ENCODE measurements at places on chromosomes 7 and 10. TPM values are rescaled to one million over a fixed set of nuclear protein-coding genes. Genes with fewer than 3 reads are reported as not detected.

NUTM2E gene
- polyA plus RNA-seq, result 0.22 TPM

DGKI gene
- polyA plus RNA-seq, result 1.3 TPM

LSM8 gene
- 47.2 TPM for polyA plus RNA-seq

PTPRE gene
- polyA plus RNA-seq, result 0.12 TPM

TPK1 gene
- 1.2 TPM for polyA plus RNA-seq

ZNF239 gene
- 5.8 TPM for polyA plus RNA-seq

TBX20 gene
- not detected for polyA plus RNA-seq

ITPRID1 gene
- polyA plus RNA-seq, result not detected

HECW1 gene
- 2.1 TPM for polyA plus RNA-seq

CLCN1 gene
- not detected for polyA plus RNA-seq

AKR1C4 gene
- polyA plus RNA-seq, result not detected

CTAGE4 gene
- 0.98 TPM for polyA plus RNA-seq

IRF5 gene
- polyA plus RNA-seq, result 0.36 TPM

ZNF12 gene
- polyA plus RNA-seq, result 15.5 TPM

SEPTIN7 gene
- 319 TPM for polyA plus RNA-seq

PDGFA gene
- 17.4 TPM for polyA plus RNA-seq

DNA sequence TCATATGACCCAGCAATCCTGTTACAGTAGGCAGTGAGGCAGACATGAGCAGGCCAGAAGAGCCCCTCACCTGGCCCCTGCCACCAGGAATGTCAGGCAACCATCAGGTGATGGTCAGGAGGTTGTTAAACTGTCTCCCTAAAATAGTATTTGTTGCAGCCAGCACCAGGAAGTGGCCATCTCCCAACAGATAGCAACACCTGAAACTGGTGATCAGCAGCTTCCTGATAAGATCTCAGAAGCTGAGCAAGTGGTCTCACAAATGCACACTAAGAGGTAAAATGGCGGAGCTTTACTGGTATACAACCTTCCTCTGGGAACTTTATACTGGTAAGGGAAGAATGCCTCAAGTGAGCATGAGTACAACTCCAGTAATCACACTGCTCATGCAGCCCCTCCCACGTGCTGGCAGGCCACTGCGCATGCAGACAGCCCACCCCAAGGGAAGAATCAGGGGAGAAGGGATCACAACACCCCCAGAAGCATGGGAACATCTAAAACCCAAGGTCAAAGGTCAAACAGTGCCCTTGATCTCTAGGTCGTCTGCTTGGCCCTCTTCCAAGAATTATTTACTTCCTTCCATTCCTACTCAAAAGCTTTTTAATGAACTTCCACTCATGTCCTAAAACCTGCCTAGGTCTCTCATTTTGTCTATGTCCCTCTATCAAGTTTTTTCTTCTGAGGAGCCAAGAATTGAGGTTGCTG lies 133.5 kb downstream of the DOCK4 start:
- no peak for DNase-seq

DNA sequence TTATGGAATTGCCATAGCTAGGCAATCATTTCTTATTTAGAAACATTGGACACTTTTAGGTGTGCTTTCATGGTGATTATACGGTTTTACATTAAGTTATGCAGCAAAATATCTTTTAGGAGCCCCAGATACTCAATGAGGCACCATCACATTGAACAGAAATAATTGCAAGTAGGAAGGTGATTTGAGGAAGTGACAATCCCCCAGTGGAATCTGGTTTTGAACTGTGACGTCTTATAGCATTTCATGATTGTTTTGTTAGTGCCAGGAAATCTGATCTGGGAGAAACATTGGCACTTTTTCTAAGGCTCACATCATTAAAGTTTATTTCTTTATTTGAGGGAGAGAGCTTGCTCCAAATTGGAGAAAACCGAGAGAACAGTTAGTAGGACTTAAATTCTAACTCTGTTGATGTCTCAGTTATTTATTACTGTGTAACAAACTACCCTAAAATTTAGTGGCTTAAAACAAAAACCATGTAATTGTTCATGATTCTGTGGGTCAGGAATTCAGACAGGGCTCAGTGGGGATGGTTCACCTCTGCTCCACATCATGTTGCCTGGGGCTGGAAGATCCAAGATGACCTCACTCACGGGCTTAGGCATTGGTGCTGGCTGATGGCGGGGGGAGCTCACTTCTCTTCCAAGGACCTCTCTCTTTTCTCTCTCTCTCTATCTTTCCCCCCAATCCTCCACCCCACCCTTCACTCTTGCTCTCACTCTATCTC lies 78.2 kb upstream of the STEAP1B start:
- DNase-seq, result no peak

GRCh38 chr10:114135476-114135875 lies 38.5 kb downstream of the CCDC186 start:
- DNase-seq, result no peak

GRCh38 chr10:12766223-12766622 lies 235.3 kb downstream of the CCDC3 start:
- DNase-seq, result no peak

- no peak for DNase-seq
Measured at GRCh38 chr7:30738026-30738915, 13.7 kb upstream of the INMT start.

GRCh38 chr7:111011520-111011919 lies 79.4 kb upstream of the LRRN3 start:
- no peak for DNase-seq

GRCh38 chr10:98472196-98472595 lies 25.5 kb upstream of the HPS1 start:
- DNase-seq, result no peak

DNA sequence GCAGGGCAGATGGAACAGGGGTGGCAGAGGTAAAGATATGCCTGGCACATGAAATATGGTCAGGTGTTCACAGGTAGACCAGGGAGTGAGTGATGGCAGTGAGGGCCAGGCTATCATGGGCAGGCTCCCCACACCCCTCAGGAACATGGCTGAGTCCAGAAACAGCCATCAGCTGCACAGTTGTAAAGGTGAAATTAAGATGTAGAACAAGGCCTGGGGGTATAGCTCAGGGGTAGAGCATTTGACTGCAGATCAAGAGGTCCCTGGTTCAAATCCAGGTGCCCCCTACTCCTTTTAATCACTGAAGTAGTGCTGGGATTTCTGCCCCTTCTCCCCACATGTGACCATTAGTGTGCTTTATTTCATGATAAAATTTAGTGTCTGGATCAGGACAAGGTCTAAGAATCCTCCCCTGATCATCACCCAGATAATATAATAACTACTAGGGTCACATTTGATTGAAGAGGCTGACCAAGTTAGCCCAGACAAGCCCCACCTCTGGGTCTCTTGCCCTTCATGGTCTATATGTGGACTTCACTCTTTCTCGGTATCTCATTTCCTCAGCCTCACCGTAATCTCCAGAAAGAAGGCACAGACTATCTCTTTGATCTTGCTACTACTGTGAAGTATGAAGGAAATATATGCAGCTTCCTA lies 69.0 kb downstream of the ZNF783 start:
- DNase-seq, result no peak

DNA sequence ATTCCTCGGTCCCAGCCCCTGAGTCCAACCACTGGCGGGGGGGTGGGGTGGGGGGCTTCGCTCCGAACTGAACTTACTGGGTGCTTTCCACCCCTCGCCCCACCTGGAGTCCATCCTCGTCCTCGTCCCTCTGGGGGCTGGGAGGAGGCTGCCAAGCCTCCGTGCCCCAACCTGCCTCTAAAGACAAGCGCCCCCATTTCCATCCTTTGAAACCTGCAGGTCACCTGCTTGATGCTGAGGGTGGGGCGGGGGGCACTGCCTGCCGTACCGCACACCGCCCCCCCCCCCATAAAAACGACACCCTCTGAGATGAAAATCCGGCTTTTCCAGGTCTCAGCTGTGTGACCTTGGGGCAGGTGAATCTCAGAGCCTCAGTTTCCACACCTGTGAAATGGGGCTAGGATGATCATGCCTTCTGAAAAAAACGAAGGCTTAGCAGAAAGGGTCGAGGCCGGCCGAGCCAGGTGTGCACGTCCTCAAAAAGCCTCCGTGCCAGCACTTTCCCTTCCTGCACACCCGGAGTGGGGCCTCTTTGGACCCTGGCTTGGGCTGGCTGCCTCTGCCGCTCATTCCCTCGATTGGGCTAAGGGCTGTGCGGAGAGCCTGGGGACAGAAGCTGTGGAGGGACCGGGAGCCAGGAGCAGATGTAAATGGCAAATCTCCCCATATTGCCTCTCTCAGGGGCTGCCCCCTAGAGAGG lies 967 bp downstream of the ELFN1 start:
- DNase-seq, result no peak

- DNase-seq, result no peak
Measured at GRCh38 chr7:86950360-86950759, 109.1 kb downstream of the ELAPOR2 start.

- DNase-seq, result no peak
Measured at GRCh38 chr7:158394936-158395335, 192.7 kb downstream of the PTPRN2 start.

- DNase-seq, result no peak
Measured at GRCh38 chr10:75021379-75022249, 89.8 kb upstream of the SAMD8 start.

DNA sequence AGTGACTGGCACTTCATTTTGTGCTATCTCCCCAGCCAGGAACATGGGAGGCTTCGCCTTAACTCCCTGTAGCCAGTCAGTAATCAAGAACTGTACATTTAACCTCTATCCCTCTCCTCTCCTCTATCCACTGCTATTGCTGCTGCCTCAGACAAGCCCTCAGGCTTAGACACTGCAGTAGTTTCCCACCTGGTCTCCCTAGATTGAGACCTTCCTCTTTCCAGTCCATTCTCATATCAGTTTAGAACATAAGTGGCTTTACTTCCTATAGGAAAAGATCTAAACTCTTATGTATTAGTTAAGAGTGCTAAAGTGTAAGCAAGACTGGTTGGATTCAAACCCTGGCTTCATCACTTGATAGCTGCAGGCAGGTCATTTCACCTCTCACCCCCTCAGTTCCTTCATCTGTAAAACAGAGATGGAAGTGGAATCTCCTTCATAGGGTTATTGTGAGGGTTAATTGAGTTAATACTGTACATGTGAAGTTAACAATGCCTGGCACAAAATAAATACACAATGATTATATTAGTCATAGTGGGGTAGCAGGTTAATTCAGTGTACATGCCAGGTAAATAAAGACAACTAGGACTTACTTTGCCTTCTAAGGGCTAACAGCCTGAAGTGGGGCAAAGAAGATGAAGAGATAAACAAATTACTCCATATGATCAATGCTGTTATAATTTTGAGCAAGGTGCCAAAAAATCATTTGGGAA lies 76.1 kb downstream of the ZNF277 start:
- no peak for DNase-seq

DNA sequence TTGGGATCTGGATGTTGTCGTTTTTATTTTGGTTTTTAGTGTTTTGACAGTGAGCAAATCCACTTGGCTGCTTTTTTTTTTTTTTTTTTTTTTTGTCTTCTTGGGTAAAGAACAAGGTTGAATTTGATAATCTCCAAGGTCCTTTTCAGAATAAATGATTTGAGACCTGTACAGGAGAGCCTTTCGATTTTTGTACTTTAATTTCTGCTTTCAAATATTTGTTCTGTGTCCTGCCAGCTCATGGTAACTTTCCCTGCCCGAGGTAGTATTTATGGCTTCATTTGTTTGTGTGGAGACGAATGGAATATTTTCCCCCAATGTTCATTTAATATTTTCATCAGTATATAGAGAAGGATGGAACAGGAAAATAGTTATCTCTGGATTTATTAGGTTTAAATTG lies 19.9 kb downstream of the WAC start:
- no peak for DNase-seq

GRCh38 chr10:33509231-33509831 lies 174.9 kb upstream of the NRP1 start:
- DNase-seq, result peak; percentile 78

DNA sequence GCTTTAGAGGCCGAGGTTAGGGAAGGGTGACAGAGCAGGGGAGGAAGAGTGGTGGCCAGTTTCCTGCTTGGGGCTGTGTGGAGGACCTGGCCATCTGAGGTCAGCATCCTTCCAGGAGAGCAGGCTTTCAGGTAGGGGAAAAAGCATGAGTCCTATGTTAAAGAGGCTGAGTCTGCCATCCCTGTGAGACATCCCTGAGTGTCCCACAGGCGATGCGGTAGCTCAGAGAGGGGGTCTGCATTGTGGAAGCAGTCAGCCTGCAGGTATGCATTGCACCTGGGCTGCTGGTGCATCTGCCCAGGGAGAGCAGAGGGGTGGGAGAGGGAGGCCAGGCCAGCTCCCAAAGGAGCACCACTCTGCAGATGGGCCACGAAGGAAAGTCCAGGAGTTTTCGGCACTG lies 282.1 kb upstream of the ZNF32 start:
- DNase-seq, result no peak

- no peak for DNase-seq
Measured at GRCh38 chr7:143327903-143328302, 12.0 kb downstream of the CLCN1 start.

- no peak for DNase-seq
Measured at GRCh38 chr10:1410032-1410431, 327.3 kb downstream of the ADARB2 start.

DNA sequence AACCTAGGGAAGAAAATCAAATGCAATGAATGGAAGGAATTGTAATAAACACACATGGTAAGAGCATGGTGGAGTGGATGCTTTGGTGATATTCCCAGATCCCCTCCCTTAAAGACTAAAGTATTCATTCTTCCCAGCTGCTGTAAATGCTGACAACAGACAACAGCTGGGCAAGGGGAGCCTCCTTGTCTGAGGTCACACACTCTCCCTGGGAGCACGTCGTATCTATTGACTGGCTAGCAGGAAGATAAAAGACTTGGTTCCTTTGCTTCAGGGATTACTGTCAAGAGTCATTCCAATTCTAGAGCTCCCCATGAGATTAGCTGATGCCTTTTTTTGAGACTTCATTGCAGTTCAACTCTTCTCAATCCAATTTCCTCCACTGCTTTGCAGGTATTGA lies 443.5 kb upstream of the ETV1 start:
- no peak for DNase-seq

GRCh38 chr10:17905491-17905890 lies 46.2 kb upstream of the SLC39A12 start:
- DNase-seq, result no peak

- DNase-seq, result no peak
Measured at GRCh38 chr7:149884541-149884940, 10.8 kb downstream of the ATP6V0E2 start.

DNA sequence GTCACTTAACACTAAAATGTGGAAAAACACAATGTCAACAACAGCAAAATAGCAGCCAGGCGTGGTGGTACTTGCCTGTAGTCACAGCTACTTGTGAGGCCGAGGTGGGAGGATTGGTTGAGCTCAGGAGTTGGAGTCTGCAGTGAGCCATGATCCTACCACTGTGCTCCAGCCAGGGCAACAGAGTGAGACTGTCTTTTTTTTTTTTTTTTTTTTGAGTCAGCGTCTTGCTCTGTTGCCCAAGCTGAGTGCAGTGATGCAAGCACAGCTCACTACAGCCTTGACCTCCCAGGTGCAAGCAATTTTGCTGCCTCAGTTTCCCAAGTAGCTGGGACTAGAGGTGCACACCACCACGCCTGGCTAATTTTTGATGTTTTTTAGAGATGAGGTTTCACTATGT lies 6.1 kb downstream of the KCTD7 start:
- no peak for DNase-seq

Data from BJ (cell line).